H54 (cell line): ENCODE measurements at places on chromosomes 3 and 15.
A peak's percentile ranks its signal among the peaks of the same experiment; 100 is the strongest.

DNA sequence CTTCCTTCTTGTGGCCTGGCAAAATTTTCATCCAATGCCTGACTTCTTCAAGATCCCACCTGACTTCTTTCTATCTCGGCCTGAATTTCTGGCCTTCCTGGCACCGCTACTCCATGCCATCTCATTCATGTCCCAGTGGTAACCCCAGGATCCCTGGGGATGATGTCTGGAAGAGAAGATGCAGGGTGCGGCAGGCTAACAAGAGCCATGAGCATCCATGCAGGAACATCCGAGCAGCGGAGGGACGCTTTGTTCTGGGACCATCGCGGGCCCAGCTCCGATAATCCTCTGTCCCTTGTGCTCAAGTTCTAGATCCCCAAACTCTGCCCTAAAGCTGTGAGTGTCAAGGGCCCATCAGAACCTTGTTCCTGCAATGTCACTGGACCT is 10.9 kb downstream of the MYL3 start:
- DNase-seq, result no peak

DNA sequence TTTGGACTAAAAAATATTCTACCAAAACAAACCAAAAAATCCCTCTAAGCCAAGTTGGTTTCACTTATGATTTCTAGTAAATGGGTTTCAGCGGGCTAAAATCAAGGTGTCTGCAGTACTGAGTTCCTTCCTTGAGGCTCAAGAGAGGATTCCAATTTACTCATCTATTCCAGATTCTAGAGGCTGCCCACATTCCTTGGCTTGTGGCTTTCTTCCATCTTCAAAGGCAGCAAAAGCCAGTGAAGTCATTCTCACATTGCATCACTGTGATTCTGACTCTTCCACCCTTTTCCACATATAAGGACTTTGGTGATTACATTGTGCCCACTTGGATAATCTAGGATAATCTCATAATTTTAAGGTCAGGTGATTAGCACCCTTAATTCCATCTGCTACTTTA is 48.1 kb downstream of the DPPA2 start:
- DNase-seq, result no peak

DNA sequence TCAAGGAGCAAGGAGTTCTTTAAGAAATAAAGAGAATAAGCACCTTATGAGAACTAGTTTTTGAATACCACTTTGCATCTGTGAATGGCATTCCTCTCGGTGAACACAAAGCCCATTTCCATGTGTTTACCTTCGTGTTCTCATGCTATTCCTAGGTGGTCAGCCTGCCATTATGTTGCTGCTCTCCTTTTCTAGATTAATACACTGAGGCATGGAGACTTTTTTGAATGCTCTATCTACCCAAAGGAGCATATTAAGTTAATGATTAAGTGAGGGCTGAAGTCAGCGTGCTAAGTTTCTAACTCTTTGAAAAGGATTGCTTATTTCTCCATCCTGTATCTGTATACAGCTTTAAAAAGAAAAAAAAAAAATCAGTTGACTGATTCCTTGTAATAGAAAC is 394.5 kb downstream of the MECOM start:
- no peak for DNase-seq

DNA sequence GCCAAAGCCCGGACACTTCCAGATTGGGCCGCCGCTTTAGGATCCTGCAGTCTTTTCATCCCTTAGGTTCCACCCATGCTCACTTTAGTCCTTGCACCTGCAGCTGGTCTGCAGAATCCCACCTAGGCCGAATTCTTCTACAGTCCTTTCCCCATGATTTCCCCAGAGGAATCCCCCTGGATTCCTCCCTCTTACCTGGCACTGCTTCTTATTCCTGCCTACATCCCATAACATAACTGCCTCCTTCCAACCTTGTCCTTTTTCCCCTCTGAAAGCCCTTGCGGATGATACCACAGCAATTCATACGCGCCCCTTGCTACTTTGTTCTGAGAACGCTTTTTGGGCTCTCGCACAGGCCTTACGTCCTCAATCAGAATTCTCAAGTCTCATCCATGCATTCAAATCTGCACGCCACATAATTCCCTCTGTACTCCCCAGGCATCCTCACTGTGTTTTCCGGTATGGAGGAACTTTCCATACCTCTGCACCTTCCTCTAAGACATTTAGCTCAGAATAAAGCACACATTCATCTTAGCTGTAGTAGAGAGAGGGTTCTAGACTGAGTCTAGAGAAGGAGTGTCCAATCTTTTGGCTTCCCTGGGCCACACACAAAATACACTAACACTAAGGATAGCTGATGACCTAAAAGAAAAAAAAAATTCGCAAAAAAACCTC is 619 bp downstream of the EIF2AK4 start:
- DNase-seq, result no peak

DNA sequence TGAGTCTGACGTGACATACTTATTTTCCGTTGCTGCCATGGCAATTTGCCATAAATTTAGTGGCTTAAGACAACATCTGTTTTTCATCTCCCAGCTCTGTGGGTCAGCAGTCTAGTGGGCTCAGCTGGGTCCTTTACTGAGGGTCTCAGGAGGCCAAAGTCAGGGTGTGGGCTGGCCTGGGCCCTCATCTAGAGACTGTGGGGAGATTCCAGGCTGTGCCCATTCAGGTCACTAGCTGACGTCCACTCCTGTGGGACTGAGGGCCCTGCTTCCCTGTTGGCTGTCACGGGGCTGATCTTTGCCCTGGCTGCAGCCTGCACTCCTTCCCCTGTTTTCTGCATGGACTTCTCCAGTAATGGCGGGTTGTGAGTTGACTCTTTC is 19.1 kb downstream of the FGD5 start:
- DNase-seq, result no peak

- no peak for DNase-seq
Observed at GRCh38 chr3:141767066-141767465, 3.9 kb downstream of the GRK7 start.

- DNase-seq, result no peak
Observed at GRCh38 chr3:151550642-151551041, 89.8 kb upstream of the IGSF10 start.

- DNase-seq, result no peak
Observed at GRCh38 chr3:143668924-143669790, 179.1 kb downstream of the SLC9A9 start.

DNA sequence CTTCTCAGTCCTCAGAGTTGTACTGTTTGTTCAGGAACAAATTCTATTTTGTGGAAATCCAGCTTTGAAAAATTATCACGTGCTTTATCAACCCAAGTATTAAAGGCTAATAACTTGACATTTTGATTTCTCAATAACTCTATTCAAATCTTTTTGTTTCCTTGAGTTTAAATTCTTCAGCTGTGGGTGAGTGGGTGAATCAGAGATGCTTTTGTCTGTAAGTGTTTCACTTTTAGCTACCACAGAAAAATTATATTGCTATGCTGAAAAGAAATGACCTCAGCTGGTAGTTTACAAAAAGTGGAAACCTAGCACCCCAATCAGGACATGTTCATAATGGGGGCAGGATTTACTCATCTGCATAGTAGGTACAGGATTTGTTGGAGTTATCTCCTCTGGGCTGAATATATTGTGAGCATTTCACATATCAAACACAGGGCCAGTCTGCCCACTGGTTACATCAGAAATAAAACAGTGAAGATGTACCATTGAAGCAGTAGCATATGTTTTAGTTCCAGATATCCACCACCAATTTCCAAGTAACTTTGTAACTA is 30.5 kb downstream of the MINDY4B start:
- DNase-seq, result no peak

GRCh38 chr15:69664572-69665571 is 212.3 kb downstream of the RPLP1 start:
- no peak for DNase-seq

GRCh38 chr3:69535613-69536012 is 149.7 kb upstream of the FRMD4B start:
- no peak for DNase-seq

DNA sequence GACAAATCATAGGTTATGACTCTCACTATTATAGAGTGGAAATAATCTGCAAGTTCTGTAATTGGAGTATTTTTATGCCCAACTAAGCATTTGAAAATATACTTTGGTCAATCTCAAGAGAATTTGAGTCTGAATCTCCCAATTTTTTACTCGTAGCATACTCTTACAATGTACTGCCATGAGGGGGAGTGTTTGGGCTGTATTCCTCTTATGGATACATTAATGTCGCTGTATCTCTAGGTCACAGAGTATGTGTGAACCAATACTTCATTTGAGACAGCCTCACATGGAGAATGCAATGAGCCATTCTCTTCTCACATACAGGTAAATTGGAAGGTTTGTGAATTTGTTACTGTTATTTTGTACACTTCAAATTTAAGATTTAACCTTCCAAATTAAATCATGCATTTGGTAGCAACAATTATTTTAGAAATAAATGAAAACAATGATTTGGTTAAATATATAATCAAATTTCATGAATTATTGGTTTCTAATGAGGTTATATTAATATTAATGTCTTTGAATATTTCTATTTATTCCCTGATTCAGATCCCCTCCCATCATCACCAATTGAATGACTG is 5.5 kb upstream of the CD200 start:
- DNase-seq, result peak; percentile 12

GRCh38 chr3:59464187-59464586 is 414.4 kb upstream of the CFAP20DC start:
- DNase-seq, result no peak

- DNase-seq, result no peak
Observed at GRCh38 chr15:65971741-65971995, 102.4 kb downstream of the RAB11A start.

DNA sequence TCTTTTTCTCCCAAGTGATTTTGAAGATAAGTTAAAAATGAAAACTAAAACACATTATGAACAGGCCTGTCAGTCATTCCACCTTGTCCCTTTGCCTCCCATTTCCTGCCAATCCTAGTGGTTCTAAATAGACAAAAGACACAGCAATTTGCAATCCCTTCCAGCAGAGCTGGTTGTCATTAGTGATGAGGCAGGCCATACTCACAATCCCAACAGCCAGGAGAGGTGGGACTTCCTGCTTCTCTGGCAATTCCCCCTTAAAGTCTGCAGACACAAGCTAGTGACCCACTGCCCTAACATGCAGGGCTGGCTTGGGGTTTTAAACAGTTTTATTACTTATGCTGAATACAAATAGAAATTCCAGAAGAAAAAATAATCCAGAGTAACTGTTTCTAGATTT is 38.4 kb upstream of the RBP1 start:
- DNase-seq, result no peak

GRCh38 chr15:40766906-40767837 is 2.6 kb upstream of the C15orf62 start:
- peak; percentile 81 for DNase-seq
